ENCODE measurements at places on chromosomes 16 and 17.

GRCh38 chr17:38906460-38907228 is 18.8 kb upstream of the LASP1NB start:
- peaks cover 91% of the 10 kb centered on the region for H3K36me3 ChIP-seq
- H3K4me1 ChIP-seq, result peaks cover 73% of the 10 kb centered on the region
- H3K27ac ChIP-seq, result peak overlapping the region; percentile 29

GRCh38 chr17:42246515-42246914 is 29.7 kb downstream of the STAT5B start:
- H3K27ac ChIP-seq, result no peak overlapping the region
- no peaks in the 10 kb centered on the region for H3K36me3 ChIP-seq
- no peak for DNase-seq
- no peaks in the 10 kb centered on the region for H3K27me3 ChIP-seq
- no peak overlapping the region for H3K4me3 ChIP-seq

GRCh38 chr16:83842756-83843507 is 35.2 kb downstream of the HSBP1 start:
- no peaks in the 10 kb centered on the region for H3K4me1 ChIP-seq
- no peaks in the 10 kb centered on the region for H3K36me3 ChIP-seq
- H3K4me3 ChIP-seq, result no peak overlapping the region
- H3K27ac ChIP-seq, result no peak overlapping the region

DNA sequence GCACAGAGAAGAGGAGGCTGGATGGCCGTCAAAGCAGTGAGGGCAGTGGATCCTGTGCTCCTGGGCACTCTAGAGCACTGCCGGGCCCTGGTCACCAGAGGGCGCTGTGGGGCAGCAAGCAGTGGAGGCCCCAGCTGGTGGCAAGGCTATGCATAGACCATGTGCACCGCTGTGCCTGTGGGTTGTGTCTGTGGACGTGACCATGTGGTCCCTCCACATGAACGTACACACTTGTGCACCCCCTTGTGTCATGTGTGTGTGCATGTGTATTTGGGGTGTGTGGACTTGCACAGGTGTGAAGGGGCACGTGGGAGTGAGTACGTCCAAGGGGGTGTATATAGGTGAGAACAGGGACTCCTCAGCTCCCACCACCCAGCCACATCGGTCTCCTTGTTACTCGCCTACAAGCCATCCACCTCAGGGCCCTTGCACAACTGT is 4.4 kb upstream of the MAP2K3 start:
- H3K4me1 ChIP-seq, result peaks cover 31% of the 10 kb centered on the region
- H3K27ac ChIP-seq, result peak overlapping the region; percentile 68
- H3K36me3 ChIP-seq, result no peaks in the 10 kb centered on the region

- H3K4me1 ChIP-seq, result peaks cover 84% of the 10 kb centered on the region
- H3K27me3 ChIP-seq, result no peaks in the 10 kb centered on the region
- H3K36me3 ChIP-seq, result peaks cover 58% of the 10 kb centered on the region
- no peak overlapping the region for H3K4me3 ChIP-seq
- no peak for DNase-seq
These were observed 2.4 kb downstream of the MAPK7 start for GRCh38 chr17:19380481-19381301.

DNA sequence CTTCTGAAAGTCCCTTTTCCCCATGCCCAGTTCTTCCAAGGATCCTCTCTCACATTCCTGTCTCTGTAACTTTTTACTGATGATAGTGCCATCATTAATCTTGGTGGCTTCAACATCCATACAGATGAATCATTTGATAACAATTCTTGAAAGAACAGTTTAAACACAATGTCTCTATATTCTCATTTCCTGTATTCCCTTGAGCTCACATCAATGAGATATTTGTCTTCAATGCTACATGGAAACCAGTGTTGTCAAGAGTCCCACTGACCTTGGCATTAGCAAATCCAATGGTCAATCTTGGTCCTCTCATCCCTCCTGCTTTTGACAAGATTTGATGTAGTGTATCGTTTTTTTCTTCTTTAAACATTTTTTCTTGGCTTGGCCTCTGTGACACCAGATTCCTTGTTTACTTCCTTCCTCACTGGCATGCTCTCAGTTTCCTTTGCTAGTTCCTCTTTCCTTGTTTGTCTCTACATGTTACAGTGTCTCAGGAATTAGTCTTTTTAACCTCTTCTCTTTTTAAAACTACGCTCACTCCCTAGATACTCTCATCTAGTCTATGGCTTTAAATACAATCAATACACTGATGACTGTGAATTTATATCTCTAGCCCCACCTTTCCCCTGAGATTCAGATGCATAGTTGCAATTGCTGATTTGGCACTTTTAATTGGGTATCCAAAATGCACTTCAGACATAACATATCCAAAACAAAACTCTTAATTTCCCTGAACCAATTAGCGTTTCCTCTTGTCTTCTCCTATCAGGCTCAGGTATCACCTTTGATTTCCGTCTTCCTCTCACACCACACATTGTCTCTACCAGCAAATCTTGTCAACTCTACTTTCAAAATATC is 134.0 kb downstream of the MYO1D start:
- H3K4me1 ChIP-seq, result no peaks in the 10 kb centered on the region
- H3K36me3 ChIP-seq, result no peaks in the 10 kb centered on the region
- H3K27ac ChIP-seq, result no peak overlapping the region
- H3K4me3 ChIP-seq, result no peak overlapping the region
- H3K27me3 ChIP-seq, result no peaks in the 10 kb centered on the region

GRCh38 chr17:29918922-29919856 is 10.8 kb downstream of the SSH2 start:
- no peak overlapping the region for H3K4me3 ChIP-seq
- H3K27ac ChIP-seq, result no peak overlapping the region
- no peak for DNase-seq
- H3K36me3 ChIP-seq, result no peaks in the 10 kb centered on the region
- H3K27me3 ChIP-seq, result no peaks in the 10 kb centered on the region
- H3K4me1 ChIP-seq, result no peaks in the 10 kb centered on the region

DNA sequence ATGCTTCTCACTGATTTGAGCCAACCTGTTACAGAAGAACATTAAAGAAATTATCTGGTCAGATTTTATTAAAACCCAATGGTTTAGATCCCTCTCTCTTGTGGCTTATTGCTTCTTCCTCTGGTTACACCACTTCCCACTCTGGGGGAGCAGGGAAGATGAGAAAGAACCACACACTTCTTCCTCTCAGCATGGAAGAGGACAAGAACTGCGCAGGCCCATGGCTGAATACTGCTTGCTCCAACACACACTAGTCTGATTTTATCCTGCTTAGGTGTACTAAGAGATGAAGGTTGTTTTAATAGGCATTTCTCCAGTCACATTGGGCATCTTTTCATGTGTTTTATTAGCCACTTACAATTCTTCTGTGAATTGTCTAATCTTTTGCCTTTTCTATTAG is 27.6 kb downstream of the MAP3K3 start:
- no peak overlapping the region for H3K27ac ChIP-seq
- no peak overlapping the region for H3K4me3 ChIP-seq
- H3K4me1 ChIP-seq, result peaks cover 18% of the 10 kb centered on the region
- DNase-seq, result no peak

GRCh38 chr17:27566671-27567562 is 64.1 kb upstream of the LGALS9 start:
- H3K4me1 ChIP-seq, result no peaks in the 10 kb centered on the region
- H3K4me3 ChIP-seq, result no peak overlapping the region
- no peaks in the 10 kb centered on the region for H3K36me3 ChIP-seq
- DNase-seq, result no peak

- H3K36me3 ChIP-seq, result peaks cover 11% of the 10 kb centered on the region
- H3K27ac ChIP-seq, result peak overlapping the region; percentile 98
- peak overlapping the region; percentile 95 for H3K4me3 ChIP-seq
- peaks cover 17% of the 10 kb centered on the region for H3K4me1 ChIP-seq
- no peak for DNase-seq
These were observed 607 bp upstream of the NCOR1 start for GRCh38 chr17:16215965-16216316.

DNA sequence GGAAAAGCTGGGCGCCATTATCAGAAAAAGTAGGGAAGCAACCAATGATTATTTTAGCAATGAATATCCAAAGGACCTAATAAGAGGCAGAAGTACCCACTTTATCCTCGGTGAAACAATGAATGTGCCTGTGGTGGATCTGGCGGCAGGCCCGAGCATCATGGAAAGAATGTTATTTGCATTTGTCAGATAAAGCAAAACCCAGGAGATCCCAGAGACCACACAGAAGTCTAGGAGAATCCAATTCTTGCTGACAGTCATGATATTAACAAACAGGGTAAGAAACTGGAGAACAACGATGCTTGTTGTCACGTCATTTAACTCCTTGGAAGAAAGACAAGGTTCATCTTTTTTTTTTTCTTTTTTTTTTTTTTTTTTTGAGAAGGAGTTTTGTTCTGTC is 12.0 kb upstream of the TNRC6A start:
- no peaks in the 10 kb centered on the region for H3K4me1 ChIP-seq
- H3K4me3 ChIP-seq, result no peak overlapping the region
- no peaks in the 10 kb centered on the region for H3K27me3 ChIP-seq
- no peaks in the 10 kb centered on the region for H3K36me3 ChIP-seq
- DNase-seq, result peak; percentile 31

GRCh38 chr17:66357037-66357436 is 54.6 kb downstream of the PRKCA start:
- no peak for DNase-seq
- no peaks in the 10 kb centered on the region for H3K27me3 ChIP-seq
- no peak overlapping the region for H3K4me3 ChIP-seq
- H3K4me1 ChIP-seq, result peaks cover 31% of the 10 kb centered on the region
- H3K27ac ChIP-seq, result no peak overlapping the region
- no peaks in the 10 kb centered on the region for H3K36me3 ChIP-seq

DNA sequence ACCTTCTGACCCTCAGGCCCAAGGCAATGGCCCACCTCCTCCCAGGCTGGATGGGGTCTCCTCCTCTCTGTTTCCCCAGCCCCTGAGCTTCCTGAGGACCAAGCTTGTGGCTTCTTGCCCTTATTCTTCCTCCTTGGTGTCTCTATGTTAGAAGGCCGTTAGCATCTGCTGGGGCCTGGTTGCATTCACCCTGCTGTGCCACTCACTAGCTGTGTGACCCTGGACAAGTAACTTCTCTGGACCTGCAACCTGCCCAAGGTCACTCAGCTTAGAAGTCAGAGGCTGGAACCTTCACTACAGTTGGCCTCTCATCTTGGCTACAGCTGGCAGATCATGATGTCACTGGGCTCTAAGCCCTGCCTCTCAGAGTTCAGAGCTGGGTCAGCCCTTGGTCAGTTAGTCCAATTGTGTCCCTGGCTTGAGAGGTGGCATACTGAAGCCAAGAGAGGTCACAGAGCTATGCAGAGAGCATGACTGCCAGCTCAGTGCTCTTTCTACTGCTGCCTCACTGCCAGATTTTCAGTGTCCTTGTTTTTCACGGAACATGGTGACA is 3.0 kb downstream of the MT2A start:
- peak overlapping the region; percentile 96 for H3K27ac ChIP-seq
- H3K4me3 ChIP-seq, result no peak overlapping the region
- peak; percentile 26 for DNase-seq
- H3K36me3 ChIP-seq, result no peaks in the 10 kb centered on the region
- peaks cover 67% of the 10 kb centered on the region for H3K4me1 ChIP-seq

DNA sequence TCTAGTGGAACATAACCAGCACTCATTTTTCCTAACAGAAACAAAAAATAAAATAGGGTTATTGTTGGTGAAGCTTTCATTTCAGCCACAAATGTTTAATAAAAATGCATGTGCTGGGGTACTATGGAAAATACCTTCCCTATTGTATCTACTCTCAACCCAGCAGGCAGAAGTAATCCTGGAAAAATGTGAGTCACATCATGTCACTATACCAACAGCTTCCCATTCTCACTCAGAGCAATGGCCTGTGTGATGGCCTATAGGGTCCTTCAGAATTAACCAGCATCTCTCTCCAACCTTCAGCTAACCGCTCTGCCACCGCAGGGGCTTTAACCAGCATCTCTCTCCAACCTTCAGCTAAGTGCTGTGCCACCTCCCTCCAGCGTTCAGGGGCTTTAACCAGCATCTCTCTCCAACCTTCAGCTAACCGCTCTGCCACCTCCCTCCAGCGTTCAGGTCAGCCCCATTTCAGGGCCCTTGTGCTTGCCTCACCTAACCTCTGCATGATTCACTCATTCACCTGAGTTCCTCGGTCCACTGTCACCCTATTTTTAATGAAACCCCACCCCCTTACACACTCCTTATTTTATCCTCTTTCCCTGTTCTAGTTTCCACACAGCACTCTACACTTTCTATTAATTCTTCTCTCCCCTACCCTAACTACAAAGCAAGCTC is 34.0 kb downstream of the UBE2G1 start:
- no peaks in the 10 kb centered on the region for H3K27me3 ChIP-seq
- no peaks in the 10 kb centered on the region for H3K36me3 ChIP-seq
- no peak for DNase-seq
- no peak overlapping the region for H3K4me3 ChIP-seq

DNA sequence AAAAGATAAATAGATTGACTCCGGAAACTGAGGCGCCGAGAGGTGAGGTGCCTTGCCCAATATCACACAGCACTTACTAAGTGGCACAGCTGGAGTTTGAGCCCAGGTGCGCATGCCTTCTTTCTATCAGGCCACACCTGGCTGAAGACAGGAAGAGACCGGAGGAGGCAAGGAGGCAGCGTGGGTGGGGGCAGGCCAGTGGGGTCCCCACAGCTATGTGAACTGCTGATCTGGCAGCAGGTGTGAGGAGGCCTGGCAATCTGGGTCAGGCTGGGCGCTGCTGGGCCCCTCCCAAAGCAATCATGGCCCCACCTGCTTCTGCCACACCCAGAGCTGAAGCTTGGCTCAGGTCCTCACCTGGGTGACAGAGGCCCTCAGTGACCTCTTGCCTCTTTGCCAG is 1.9 kb upstream of the GDPD3 start:
- peak; percentile 89 for DNase-seq
- H3K4me3 ChIP-seq, result no peak overlapping the region
- peaks cover 72% of the 10 kb centered on the region for H3K4me1 ChIP-seq
- peak overlapping the region; percentile 67 for H3K27ac ChIP-seq

DNA sequence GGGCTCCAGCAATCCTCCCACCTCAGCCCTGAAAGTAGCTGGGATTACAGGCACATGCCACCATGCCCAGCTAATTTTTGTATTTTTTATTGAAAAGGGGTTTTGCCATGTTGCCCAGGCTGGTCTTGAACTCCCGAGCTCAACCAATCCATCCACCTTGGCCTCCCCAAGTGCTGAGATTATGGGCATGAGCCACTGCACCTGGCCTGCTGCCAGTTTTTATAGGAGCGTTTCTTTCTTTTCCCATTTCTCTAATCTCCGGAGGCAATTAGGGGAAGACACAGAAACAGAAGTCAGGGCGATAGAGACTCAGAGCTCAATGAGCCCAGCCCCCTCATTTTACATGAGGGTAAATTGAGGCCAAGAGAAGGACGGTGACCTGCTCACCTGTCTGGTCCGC is 10.4 kb downstream of the MGAT5B start:
- H3K36me3 ChIP-seq, result no peaks in the 10 kb centered on the region
- no peak overlapping the region for H3K27ac ChIP-seq
- DNase-seq, result no peak
- peaks cover 14% of the 10 kb centered on the region for H3K27me3 ChIP-seq
